ENCODE measurements at places on chromosomes 12 and 14.

DNA sequence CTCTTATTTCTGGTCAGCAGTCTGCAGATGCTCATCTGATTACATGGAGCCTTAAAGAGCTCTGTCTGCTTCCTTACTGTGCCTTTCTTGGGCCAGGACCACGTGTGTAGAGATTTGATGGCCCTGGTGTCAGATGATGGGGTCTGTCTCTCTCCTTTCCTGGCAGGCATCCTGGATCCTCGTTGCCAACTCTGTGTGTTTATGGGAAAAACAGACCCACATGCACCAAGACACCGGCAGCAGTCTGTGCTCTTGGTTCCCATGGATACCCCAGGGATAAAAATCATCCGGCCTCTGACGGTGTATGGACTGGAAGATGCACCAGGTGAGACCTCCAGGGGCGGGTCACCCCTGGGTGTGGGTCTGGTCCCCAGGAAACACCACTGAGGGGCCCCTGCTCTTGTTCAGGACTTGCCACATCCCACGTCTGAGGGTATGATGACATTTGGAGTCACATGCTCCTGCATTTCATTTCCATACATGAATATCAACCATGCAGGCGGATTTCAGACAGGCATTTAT, 18.5 kb upstream of the ALDH2 start:
- DNase-seq, result no peak

GRCh38 chr12:70577283-70577634, 60.0 kb downstream of the PTPRB start:
- DNase-seq, result no peak

DNA sequence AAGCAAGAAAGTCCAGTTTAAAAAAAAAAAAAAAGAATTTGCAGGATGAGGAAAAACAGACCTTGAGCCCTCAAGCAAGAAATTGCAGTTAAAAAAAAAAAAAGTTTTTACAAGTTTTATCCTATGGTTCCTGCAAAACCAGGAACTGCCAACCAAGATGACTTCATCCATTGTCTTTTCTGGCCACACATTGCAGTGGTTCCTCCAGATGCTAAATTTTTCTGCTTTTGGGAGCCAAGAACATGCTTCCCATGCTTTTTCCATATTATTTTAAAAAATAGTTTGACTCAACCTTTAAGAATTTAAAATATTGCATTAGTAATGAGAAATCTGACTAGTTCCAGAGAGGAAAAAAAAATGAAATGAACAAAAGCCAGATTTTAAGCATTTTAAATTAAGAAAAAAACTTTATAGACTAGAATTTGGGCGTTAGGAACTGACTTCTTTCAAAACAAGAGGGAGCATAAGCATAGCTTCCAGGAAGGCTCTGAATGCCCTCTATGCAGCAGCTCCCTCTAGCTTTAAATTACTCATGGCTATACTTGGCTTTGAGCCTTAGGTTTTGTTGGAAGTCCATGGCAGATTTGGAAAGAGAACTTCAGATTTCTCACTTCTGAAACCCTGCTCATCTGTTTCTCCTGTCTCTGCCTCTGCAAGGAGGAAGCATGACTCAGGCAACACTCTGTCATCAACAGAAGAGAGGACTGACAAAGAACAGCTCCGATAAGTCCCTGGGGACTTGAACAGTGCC, 124.5 kb downstream of the GPR65 start:
- no peak for DNase-seq

- no peak for DNase-seq
Measured at GRCh38 chr14:95290021-95290420, 29.7 kb downstream of the CLMN start.

GRCh38 chr14:63764620-63765139, 36.8 kb upstream of the SGPP1 start:
- no peak for DNase-seq
